ENCODE measurements at places on chromosomes 5 and 9.

GRCh38 chr9:72029986-72030385 lies 30.4 kb downstream of the C9orf57 start:
- no peak for DNase-seq

GRCh38 chr5:124436294-124436693 lies 310.1 kb downstream of the ZNF608 start:
- DNase-seq, result no peak

DNA sequence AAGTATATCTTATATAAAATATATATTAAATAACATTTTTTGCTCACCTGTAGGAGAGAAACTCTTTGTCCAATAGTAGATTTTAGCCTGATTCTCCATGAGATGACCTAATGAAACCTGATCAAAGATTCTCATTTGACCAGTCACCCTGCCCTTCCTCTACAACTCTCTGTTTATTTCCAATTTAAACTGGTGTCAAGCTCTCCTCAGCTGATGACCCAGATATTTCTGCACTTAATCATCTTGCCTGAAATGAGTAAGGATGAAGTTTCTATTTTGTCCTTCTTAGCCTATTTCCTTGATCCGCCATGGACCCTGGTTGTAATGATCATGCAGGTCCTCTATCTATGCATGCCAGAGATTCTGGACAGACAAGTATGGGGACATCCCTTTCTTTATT lies 179.3 kb upstream of the FGF10 start:
- no peak for DNase-seq

DNA sequence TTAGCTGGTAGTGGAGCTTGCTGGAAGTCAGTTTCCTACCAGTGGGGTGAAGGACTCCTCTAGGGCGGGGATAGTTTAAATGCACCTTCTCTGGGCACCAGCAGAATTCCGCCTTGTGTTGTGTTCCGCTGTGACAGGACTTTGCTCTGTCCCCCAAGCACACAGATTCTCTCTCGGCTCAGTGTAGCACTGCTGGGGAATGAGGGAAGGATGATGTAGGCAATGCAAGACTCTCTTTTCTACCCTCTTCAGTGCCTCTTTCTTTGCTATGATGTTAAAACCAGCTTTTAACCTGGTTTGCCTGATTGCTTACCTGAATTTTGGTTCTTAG lies 155.2 kb upstream of the SH3GL2 start:
- DNase-seq, result no peak

DNA sequence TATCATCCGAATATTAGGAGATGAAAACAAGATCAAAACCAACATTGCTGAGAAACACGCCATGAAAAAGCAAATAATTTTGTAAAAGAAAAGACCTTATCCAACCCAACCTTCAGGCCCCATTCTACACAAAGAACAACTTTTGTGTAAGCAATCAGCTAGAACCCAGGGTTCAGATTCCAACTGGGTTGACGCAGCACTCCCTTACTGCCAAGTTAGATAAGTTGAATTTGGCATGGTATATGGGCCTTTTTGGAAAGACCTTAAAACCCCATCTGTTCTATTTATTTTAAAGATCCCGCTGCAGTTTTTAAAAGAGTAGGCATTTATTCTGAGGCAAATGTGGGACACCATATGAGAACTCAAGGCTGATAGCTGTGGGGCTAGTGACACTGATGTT lies 2033.8 kb upstream of the WWC1 start:
- DNase-seq, result no peak

GRCh38 chr5:5315068-5315980 lies 107.2 kb upstream of the ICE1 start:
- no peak for DNase-seq

DNA sequence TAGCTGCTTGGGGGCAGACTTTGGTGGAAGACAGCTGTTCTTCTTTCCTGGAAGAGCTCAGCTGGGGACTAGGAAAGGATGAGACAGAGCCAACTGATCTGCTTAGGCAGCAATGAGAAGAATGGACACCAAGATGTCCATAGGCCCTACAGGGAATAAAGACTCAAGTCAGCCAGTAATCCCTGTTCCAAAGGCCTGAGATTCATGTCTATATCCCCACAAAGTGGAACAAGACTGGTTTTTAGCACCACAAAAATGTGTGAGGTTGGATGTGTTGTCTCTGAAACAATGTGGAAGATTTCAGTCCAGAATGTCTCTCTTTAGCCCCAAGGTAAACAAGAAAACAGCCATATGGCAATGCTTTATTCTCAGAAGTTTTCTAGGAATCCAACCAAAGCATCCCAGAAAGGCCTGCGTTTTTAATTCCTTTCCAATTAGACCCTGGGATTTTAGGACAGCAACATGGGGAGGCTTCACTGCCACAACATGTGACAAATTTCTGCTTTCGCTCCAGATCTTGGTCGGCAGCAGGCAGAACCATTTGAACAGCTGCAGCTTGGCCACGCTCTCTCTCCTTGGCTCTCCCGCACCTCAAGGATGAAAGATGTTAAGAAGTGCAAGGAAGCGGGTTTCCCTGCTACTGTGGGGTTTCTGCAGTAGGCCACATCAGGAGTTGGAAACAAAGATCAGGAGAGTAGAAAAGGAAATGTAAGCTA lies 245.1 kb downstream of the FSTL4 start:
- DNase-seq, result no peak

DNA sequence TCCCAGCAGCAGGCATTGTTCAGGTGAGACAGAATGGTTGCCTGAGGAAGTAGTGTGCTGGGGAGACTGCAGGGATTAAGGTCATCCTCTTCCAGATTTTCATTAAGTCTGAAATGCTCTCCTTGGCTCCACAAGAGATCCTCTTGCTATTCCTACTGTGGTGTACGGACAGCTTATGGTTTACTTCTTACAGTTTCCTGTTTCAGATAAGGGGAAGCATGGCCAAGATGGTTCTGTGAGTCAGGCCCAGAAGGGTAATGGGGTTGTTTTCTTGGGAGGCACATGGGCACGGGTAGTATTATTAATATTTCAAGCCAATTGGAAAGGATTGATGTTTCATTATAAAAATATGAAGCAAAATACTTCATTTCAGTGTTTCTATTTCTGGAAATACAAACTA lies 42.9 kb downstream of the GLRX start:
- no peak for DNase-seq

DNA sequence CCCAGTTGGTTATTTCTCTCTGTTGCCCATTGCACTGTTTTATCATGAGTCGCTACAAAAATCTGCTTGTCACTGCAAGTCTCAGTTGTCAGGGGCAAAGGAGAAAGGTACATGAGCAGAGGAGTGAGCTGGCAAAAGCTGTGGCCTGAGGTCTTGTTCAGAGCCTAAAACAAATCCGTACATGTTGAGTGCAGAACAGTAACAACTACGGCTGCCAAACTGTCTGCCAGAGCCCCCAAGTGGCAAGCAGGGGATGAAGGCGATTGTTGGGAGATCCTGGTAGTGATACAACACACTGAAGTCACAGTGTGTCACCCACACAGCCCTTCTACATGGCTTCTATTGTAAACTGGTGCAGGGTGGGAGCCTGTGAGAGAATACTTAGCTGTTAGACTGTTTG lies 50.9 kb downstream of the BRINP1 start:
- DNase-seq, result no peak

DNA sequence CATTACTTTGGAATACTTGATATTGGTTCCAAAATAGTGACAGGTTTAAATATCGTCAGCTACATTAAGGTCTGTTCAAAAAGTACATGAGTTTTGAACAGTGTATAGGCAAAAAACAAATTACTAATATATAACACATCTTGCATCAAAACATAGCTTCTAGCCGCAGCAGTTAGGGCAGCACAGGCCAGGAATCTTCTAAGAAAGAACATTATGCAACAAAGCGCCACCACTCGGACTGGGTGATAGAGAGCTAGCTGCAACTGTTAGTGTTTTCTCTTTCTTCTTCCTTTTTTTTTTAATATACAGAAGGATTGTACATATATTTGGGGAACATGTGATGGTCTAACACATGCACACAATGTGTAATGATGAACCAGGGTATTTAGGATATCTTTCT lies 504.5 kb downstream of the NR2F1-AS1 start:
- DNase-seq, result no peak

Measured in GM20000 (cell line).